C1 segment of cervical spinal cord (tissue), 14 donors: ENCODE measurements at places on chromosomes 5 and 9.

- no peak for DNase-seq
Measured at GRCh38 chr9:112817860-112818203, 67.3 kb downstream of the SNX30 start.

GRCh38 chr5:135149229-135149955, 115.4 kb upstream of the PITX1 start:
- no peak for DNase-seq

DNA sequence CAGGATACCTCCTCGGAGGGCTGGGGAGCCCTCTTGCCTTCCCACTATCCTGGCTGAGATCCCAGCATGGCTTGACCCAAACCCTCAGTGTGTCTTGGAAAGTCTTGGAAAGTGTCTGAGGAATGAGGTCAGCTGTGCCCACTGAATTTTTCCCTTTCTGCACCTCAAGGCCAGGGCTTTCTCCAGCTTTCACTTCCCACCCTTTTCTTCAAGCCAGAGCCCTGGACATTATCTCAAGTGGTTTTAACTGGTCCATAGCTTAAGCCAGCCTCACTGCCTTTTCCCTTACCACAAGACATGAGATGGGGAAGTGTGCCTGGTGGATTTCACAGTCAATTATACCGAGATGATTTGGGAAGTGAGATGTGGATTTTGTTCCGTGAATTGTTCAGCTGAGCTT, 35.7 kb upstream of the LHX2 start:
- DNase-seq = no peak

- no peak for DNase-seq
Measured at GRCh38 chr5:42555010-42555409, 131.8 kb downstream of the GHR start.

- no peak for DNase-seq
Measured at GRCh38 chr9:72154468-72155285, 5.4 kb downstream of the GDA start.

DNA sequence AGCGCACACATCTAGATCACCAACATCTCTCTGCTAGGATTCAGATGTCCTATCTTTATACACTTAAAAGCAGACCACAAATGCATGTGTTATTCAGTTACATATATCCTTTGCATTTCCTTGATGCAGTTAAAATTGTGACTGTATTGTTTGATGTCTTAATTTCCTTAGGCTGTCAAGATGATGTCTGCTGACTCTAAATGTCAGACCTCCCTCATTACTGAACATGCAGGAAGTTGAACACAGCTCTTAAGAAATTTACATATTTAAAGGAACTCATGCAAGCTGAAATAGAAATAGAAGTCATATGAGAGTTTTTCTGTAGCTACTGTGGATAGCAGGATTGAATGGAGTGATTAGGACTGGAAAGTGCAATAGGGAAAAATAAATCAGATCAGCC, 336.5 kb upstream of the SEMA6A start:
- DNase-seq = no peak

DNA sequence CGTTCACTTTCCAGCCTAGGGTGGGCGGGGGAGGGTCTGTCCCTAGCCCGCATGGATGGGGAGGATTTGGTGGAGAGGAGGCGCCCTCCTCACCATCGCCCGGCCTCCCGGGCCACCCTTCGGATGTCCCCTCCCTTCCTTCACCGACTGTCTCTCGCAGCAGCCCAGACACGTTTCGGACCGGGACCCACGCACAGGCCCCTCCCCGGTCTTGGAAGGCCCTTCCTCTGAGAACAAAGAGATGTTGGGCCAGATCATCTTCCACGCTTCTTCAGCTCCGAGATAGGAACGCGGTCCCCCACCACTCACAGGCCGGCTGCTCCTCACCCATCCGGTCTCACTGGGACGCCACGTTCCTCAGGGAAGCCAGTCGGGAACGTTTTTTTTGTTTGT, 640 bp upstream of the DPM2 start:
- DNase-seq = no peak

DNA sequence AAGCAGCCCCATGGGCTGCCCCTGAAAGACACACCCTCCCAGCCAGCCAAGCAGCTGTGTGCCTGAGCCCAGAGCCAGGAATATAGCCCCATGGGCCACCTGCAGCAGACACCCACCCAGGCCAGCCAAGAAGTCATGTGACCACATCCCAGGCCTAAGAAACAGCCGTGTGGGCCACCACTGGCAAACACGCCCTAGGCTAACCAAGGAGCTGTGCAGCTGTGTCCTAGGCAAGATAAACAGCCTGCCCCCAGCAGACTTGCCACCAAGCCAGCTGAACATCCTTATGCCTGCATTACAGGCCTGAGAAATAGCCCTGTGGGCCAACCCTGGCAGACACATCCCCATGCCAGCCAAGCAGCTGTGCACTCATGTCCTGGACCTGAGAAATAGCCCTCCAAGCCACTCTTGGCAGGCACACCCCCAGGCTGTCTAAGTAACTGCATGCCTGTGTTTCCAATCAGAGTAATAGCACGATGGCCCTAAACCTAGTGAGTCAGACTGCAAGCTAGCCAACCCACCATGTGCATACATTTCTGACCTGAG, 143.0 kb downstream of the ADAMTS6 start:
- no peak for DNase-seq

DNA sequence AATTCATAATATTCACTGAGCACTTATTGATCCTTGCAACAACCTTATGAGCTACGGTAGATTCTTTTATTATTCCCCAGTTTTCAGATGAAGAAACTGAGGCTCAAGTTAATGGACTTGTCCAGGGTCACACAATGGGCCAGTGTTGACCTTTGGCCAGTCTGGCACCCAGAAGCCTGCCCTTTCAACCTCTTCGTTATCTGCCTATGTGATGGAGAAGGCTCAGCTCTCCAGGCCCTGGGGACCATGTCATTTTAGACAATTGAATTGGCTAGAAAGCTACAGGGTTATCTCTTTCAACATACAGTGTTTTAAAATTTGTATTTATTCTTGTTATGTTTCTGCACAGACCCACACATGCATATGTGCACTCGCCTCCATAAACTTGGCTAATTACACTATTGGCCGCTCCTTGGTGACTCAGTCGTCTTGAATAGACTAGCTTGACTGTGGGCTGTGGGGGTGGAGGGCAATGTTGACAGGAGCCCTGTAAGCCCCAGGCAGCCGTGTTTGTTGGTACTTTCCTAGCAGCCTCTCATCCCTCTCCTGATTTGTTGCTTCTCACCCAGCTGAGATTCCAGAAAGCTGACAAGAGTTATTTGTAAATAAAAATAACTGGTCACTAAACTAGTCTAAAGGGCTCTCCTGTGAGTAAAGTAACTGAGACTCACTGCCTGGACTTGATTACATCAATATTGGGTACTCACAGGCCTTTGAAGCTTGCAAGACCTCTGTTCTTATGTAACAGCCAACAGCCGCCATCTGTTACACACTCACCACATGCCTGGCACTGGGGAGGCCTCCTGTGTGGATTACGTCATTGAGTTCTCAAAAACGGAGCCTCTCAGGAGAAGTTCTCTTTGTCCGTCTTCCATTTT, 8.5 kb upstream of the ANGPTL2 start:
- peak; percentile 41 for DNase-seq

DNA sequence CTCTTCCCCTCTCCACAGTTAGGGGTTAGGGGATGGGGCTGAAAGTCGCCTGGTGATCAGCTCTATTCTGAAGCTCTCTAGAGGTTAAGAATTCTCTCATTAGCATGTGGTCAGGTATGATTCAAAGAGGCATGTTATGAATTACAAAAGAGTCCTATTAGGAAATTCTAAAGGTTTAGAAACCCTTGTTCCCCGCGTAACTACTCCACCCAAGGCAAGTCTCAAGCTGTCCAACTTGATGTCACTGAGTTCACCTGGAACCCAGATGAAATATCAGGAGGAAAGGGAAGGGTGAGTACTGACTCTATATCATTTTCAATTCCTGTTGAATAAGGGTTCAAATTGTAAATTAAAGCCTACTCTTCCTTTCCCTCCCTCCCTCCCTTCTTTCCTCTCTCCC, 18.1 kb upstream of the RNF145 start:
- no peak for DNase-seq

DNA sequence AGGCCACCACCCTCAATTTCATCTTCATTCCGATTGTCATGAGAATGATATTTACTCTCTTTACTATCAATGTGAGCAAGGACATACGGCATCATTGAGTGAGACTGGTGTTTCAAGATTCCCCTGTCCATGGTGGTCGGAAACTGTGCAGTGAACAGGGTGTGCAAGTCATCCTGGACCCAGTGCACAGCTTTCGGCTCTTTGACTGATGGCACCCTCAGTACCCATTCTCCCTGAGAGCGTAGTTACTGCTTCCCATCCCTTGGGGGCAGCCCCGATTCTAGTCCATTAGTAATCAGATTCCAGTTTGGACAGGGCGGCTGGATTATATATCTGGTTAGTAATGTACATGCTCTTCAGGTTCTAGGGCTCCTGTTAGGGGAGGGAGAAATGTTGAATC, 61.7 kb upstream of the SUB1 start:
- DNase-seq = no peak

DNA sequence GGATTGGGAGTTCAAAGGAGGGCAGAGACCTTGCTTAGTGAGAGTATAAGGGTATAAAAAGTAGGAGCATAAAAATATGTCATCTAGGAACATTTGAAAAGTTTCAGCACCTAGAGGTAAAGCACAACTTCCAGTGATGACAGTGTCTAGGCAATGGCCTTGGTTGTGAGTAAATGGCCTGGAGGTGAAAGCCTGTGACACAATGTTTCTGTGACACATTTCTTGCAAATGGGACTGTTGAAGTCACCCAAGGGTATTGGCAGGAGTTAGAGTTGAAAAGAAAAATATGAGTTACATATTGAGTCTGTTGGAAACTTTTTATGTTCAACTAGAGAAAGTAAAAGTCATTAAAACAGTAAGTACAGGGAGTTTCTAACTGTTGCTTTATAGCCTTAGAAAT, 14.8 kb downstream of the C5orf47 start:
- no peak for DNase-seq

GRCh38 chr5:137282216-137282615, 216.9 kb downstream of the SPOCK1 start:
- DNase-seq = no peak

DNA sequence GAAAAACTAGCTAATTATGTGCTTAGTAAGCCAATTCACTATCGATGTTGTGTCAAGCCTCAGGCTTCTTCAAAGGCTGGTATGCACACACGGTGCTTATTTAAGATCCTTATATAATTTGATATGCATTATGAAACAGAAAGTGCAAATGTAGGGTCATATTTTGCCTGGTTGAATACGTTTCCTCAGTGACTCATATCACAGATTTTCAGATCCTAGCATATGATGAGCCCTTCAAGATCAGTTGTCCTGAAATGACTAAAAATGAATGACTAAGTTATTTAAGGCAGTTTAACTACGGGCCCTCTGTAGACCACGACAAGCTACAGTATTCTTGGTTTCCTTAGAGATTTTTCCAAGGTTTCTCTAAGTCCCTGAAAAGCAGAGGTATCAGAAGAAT, 778.3 kb downstream of the PRELID2 start:
- no peak for DNase-seq

GRCh38 chr5:142235050-142235797, 89.6 kb downstream of the SPRY4 start:
- no peak for DNase-seq

GRCh38 chr9:129102095-129102525, 8.5 kb downstream of the CRAT start:
- no peak for DNase-seq

DNA sequence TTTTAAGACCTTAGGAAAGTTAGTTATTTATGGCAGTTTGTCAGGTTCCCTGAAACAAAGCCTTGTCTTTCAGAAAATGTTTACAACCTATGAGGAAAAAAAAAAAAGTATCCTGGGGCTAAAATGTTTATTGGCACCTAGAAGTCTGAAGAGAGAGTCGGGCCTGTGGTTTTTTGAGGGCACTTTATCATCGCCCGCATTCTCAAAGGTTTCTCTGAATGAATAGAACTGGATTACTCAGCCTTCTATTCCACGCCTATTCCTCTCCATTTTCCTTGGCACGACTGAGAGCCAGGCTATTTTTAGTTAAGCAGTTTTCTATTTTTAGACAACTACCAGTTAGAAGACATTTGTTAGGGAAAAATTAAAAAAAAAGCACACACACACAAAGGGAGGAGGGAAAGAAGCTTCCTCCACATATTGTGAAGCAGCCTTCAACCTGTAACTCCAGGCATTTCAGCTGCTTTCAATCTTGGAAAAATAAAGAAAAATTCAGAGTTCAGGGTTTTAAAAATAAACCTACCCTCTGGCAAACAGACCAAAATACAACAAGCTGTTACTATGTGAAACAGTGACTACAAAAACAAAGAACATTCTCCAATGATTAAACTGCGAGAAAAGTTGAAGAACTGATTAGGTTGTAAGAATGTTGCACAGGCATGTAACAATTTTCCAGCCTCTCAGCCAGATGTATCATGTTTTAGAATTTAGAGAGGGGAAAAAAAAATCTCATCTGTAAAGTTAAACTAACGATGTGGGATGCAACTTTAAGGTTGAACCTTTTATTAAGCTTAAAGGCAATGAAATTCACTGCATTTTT, 97.0 kb downstream of the MEF2C start:
- DNase-seq = no peak

GRCh38 chr9:129834489-129835127, 467 bp downstream of the C9orf78 start:
- DNase-seq = no peak

DNA sequence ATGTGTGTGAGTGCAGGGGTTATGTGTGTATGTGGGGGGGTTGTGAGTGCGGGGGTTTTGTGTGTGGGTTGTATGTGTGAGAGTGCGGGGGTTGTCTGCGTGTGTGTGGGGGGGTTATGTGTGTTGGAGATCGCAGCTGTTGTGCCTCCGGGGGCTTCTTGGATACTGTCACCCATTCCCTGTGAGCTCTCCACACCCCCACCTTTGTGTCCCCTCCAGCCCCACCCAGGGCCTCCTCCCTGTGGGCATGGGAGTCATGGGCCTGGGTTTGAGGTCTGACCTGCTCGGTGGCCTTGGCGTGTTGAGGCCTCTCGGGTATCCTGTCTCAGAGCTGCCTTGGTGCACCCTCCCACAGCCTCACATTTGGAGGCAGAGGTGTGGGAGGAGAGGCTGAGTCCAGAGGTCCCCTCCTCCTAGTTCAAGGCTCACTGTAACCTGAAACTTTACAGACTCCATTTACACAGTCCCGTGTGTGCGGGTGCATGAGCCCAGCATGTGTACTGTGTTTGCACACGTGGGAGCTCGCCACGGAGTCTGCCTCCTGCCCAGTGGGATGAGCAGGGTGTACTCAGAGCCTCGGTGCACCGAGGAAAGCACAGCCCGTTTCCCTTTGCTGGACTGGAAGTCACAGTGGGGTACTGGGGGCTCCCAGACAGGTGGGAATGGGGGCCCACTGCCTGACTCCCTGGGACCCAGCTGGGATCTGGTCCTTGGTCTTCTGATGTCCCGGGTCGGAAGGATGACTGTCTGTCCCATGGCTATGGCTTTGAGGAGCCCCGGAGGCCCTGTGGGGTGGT, 43.4 kb downstream of the RXRA start:
- no peak for DNase-seq

GRCh38 chr5:53557386-53557785, 3.1 kb upstream of the NDUFS4 start:
- no peak for DNase-seq

DNA sequence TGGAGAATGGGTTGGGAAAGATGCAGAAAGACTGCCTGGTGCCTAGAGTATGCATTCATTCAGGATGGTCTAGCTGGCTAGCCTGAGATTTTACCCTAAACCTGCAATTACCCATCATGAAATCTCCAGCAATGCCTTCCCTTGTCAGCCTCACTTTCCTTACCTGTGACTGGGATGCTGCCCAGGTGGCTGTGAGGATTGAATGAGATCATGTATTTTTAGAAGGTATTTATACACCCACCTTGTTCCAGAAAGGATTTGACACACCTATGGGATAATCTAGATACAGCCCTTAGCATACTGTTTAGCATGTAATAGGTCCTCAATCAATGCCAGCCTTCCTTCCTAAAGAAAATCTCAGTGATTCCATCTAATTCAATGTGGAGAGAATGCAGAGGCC, 561.4 kb downstream of the CDK5RAP2 start:
- no peak for DNase-seq
